ENCODE measurements at places on chromosomes 1 and 21. TPM values are rescaled to one million over a fixed set of nuclear protein-coding genes. Genes with fewer than 3 reads are reported as not detected.

DNA sequence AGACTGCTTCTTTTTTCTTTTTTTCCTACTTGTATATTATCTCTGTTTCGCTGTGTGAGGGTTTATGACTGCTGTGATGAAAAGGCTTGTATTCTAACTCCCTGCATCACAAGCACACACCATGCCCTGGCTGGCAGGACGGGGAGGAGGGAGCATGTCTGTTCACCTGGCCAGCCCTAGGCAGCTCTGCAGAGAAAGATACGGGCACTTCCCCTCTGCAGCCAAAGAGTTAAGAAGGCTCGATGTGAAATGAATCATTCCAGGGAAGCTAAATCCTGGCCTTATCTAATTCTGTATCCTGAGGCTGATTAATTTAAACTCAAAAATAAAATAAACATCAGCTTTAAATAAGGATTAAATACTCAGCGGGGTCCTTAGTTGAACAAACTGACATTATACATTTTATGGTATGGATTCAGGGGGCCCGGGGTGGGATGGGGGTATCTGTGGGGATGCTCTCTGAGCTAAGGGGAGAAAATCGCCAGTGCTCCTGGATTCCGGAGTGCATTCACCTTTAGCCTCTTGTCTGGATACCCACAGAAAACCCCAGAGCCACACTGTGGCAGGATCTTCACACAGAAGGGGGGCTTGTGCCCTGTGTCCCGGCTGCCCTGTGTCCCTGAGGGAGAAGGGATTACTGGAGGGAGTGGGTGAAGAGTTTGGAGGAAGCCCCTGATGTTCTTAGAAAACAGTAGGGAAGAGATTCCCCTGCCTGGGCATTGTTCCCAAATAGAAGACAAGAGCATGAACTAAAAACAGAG is 321.5 kb downstream of the NPHP4 start:
- H3K27ac ChIP-seq: no peak overlapping the region
- H3K4me3 ChIP-seq: no peak overlapping the region
- no peaks in the 10 kb centered on the region for H3K36me3 ChIP-seq
- H3K4me1 ChIP-seq: no peaks in the 10 kb centered on the region
- DNase-seq: no peak

- no peak overlapping the region for H3K27ac ChIP-seq
- peak; percentile 75 for DNase-seq
- no peaks in the 10 kb centered on the region for H3K36me3 ChIP-seq
- H3K4me1 ChIP-seq: no peaks in the 10 kb centered on the region
These were observed 106.4 kb downstream of the TBX19 start for GRCh38 chr1:168386949-168387586.

- peaks cover 7% of the 10 kb centered on the region for H3K4me1 ChIP-seq
- H3K4me3 ChIP-seq: no peak overlapping the region
- DNase-seq: peak; percentile 44
- H3K27me3 ChIP-seq: no peaks in the 10 kb centered on the region
- no peak overlapping the region for H3K27ac ChIP-seq
These were observed 42.5 kb downstream of the NEK2 start for GRCh38 chr1:211632808-211633523.

The CFAP107 gene
- total RNA-seq: 2.9 TPM

The DDAH1 gene
- 48.4 TPM for total RNA-seq

The TRAF3IP3 gene
- 12.4 TPM for total RNA-seq

The DMBX1 gene
- total RNA-seq: not detected

The SETSIP gene
- not detected for total RNA-seq

Data from lower lobe of right lung (tissue), 2 donors.